ENCODE measurements at places on chromosomes 4 and X.

GRCh38 chr4:38601244-38601915, 62.6 kb upstream of the KLF3 start:
- no peak for DNase-seq

DNA sequence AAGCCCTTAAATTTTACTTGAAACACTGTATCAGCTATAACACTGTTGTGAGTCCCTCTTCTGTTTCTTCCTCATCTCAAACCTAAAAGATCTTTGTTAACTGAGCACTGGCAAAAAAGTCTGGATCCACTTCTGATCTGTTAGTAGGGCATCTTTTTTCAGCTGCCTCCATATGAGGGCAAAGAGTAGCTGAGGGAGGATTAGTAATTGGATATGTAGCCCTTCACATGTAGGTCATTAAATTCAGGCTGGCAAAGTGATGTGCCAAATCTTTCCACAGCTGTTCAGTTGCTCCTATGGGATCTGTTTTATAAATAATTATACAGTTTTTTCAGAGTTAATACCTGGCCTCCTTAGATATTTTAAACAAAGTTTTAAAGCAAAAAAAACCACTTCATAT, 1.1 kb upstream of the TRMT10A start:
- DNase-seq, result no peak

- no peak for DNase-seq
Observed at GRCh38 chr4:87856816-87857215, 24.0 kb downstream of the MEPE start.

DNA sequence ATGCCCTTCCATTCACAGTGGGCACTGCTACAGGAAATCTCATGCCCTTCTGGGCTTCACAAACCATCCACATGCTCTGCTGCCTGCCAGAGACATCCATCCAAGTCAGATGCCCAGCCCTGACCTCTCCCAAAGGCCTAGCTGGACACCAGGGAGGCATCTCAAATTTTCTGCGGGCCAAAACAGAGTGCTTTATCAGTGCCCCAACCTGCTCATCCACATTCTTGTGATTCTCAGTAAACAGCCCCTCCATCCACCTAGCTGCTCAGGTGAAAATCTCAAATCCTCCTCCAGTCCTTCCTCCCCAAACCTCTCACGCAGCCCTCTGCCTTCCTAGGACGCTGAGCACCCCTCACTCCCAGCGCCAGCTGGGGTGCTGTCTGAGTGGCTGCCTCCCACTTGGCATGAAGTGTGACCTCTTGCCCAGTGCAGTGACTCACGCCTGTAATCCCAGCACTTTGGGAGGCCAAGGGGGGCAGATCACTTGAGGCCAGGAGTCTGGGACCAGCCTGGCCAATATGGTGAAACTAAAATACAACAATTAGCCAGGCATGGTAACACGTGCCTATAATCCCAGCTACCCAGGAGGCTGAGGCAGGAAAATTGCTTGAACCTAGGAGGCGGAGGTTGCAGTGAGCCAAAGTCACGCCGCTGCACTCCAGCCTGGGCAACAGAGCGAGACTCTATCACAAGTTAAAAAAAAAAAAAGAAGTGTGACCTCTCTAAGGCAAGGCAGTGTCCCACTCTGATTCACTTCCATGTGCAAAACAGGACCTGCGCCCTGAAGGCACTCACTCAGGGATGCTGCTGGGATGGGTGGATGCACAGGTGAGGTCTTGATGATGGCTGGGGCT, 1.7 kb upstream of the AFAP1 start:
- no peak for DNase-seq

DNA sequence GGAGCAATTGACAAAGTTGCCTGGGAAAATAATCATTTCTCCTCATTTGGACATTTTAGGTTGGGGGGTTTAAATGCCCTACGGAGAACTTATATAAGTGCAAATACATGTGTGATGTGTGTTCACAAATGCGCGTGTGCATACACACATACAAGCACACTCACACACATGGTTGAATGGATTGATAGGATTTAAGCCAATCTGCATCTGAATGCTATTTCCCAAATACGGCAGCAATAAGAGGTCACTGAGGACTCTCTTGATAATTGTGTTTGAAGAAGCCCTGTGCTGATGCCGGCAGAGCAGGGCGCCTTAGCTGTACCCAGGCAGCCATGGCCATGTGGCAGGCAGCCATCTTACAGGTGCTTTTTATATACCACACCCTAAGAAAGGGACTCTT, 165.3 kb upstream of the LEF1 start:
- no peak for DNase-seq

- no peak for DNase-seq
Observed at GRCh38 chr4:25104591-25104990, 55.7 kb downstream of the SEPSECS start.
